ENCODE measurements at places on chromosomes 7 and 10.
A peak's percentile ranks its signal among the peaks of the same experiment; 100 is the strongest.

DNA sequence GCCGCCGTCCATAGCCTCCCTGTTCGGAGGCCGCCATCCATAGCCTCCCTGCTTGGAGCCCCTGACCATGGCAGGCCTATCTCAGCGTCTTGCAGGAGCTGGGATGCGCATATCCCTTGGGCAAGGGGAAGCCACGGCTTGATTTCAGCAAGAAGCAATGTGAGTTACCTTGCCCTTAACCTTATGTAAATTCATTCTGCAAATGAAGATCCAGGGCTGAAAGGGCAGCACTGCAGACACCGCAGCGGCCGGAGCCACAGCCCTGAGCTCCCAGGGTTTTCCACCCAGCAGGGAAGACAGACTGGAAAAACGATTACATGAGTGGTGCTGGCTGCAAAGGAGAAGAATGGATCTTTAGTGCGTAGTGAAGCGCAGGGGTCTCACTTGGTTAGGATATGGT is 95.8 kb downstream of the SEC61G start:
- no peak for DNase-seq

- DNase-seq, result no peak
Measured at GRCh38 chr10:3393958-3394357, 221.4 kb upstream of the PITRM1 start.

DNA sequence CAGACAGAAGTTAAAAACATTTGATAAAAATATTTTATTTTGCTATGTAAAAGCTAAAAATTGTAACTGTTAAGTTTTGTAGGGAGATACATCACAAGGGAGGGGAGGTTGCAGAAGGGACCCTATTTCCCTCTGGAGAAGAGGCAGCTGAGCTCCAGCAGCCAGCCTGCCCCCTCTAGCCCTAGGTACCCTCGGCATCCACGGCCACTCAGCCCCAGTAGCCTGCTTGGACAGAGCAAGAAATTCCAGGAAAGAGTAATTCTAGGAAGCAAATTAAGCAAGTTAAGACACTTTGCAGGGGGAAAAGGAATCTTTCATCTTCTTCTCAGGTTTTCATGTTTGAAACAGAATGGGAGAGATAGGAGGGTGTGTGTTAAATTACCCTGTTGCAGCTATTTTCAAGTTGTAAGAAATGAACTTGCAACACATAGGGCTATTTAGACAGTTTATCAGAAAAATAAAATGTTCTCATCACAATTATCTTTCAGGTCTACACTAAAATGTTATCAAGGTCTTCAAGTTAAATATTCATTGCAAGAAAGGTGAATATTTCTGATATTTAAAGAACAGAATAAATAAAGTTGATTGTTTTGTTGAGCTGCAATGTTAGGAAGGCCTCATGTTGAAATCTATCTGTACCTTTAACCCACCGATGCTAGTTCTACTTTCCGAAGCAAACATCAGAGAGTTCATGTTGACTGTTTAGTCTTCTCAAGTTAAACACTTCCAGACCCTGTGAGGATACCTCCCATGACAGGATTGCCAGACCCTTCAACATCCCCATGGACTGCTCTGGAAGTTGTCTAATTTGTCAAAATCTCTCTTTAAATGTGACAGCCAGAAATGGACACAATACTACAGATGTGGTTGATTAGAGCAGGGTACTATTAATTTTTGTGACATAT is 5.5 kb downstream of the SGCE start:
- DNase-seq, result no peak

DNA sequence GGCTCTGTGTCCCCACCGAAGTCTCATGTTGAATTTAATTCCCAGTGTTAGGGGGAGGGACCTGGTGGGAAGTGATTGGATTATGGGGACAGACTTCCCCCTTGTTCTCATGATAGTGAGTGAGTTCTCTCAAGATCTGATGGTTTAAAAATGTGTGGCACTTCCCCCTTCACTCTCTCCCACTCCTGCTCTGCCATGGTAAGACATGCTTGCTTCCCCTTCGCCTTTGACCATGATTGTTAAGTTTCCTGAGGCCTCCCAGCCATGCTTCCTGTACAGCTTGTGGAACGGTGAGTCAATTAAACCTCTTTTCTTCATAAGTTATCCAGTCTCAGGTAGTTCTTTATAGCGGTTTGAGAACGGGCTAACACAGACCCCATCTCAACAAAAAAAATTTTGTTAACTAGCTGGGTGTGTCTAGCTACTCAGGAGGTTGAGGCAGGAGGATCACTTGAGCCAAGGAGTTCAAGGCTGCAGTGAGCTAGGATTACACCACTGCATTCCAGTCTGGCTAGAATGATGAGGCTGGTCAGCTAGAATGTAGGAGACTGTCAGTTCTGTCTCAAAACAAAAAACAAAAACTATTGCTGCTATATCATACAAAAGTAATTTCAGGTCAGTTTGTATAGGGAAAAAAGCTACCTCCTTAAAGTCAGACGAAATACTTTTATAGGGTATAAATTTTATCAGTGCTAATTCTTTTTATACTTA is 57.7 kb downstream of the ATAD1 start:
- no peak for DNase-seq

GRCh38 chr10:89262086-89263051 is 10.8 kb upstream of the LIPA start:
- no peak for DNase-seq

DNA sequence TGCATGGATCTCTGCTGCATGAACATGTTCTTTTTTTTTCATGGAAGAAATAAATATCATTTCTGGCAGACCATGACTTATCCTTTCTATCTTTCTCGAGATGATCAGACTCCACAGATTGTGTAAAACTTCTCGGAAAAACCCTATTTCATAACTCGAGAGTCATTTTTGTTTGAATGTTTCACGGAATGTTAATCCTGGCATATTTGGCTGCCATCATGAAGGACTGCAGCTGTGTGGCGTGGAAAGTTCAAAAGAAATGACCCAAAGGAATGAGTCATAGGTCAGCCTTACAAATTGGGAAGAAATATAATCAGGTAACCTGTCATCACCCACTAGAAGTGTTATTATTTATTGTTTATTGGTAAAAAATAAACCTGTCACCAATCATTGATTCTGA is 566.8 kb downstream of the SDK1 start:
- no peak for DNase-seq

DNA sequence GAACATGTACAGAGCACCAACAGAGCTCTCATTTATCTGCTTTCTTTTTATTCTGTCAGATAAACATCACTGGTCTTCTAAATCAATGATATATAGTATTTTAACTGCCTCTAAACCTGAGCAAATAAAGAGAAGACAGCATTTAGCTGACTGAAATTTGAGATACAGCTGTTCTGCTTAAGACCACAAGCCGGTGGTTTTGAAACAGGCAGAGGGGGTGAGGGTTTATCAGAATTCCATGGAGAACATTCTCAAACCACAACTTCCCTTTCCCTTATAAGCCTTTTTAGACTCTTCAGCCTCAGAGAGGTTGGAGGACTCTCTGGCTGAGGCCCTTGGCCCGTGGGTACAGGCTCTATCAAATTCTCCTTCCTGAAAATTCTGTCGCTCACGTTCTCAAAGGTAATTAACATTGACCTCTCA is 87.4 kb upstream of the RSU1 start:
- no peak for DNase-seq

GRCh38 chr10:102065561-102066398 is 631 bp downstream of the HPS6 start:
- peak; percentile 14 for DNase-seq

- DNase-seq, result no peak
Measured at GRCh38 chr10:119940487-119940886, 48.0 kb downstream of the SEC23IP start.

DNA sequence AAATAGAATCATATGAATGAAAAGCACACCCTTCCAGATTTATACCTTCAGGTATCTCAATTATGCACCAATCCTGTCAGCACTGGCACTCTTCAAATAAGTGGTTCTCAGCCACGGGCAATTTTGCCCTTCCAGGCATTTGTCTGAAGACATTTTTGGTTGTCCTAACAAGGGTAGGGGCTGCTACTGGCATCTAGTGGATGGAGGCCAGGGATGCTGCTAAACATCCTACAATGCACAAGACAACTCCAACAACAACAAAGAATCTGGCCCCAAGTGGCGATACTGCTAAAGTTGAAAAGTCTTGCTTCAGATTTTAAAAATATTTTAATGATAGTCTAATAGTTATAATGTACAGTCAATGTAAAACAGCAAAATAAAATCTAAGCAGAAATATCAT is 16.1 kb downstream of the CCDC186 start:
- DNase-seq, result no peak

DNA sequence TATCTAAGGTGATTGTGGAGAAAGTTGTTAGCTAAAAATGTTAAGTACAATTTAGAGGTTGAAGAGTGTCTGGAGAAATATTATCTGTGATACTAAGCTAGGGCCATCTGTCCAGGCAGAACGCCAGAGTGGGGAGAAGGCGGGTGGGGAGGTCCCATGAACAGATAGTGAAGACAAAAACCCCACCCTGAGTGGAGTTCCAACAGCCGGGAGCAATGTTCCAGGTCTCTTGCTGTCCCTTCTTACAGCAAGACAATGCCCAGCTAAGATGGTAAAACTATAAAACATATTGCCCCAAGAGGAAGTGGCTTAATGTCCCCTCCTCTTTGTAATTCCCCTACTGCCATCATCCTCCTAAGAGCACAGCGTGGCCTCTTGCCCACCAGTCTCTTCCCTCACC is 10.4 kb upstream of the IL15RA start:
- no peak for DNase-seq

DNA sequence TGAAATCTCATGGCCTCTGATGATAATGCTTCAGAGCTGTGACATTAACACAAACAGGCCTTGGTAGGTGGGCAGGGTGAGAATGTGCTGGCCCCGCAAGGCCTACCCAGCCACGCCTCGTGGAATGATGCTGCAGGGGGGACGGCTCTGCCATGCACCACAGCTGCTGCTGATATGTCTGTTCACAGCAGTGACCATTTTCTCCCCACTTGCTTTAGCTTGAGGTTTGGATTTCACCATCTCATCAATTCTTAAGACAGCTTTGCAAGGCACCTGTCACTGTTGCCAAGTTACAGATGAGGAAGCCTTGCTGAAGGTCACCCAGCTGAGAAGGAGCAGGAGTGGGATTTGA is 128.3 kb downstream of the PTPN20 start:
- no peak for DNase-seq

DNA sequence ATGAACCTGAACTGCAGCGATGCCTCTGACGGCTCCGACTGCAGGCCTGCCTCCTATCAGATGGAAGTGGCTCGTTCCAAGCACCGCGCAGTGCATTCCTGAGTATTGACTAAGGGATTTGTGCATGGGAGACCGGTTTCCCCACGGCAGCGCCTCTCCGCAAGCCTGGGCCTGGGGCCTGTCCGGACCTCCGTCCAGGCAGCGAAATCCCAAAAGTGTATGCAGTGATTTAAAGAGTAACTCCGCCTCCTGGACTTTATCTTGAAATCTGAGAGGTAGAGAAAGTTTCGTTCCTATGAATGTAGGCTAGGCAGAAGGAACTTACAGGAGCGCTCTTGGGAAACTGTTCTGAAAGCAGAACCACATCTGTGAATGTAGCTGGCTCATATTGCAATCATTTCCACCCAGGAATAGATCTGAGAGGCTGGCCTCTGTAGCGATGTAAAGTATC is 106.2 kb upstream of the CELF2 start:
- DNase-seq, result no peak

GRCh38 chr7:128783143-128783861 is 7.7 kb upstream of the OPN1SW start:
- no peak for DNase-seq

DNA sequence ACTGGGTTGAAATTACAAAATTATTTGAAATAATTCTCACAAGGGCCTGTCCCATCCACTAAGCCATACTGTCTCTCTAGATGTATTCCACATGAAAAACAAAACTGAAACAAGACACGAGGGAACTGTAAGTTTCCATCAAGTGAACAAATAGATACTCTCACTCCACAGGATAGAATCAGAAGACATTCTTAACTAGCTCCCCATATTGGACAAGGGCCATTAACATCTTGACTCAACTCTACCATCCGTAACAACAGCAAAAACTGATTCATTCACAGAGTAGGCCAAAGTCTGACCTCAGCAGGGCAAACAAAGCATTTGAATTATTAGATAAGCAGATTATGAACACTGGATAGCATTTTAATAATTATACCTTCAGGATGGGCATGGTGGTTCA is 29.1 kb downstream of the UBE2H start:
- no peak for DNase-seq

DNA sequence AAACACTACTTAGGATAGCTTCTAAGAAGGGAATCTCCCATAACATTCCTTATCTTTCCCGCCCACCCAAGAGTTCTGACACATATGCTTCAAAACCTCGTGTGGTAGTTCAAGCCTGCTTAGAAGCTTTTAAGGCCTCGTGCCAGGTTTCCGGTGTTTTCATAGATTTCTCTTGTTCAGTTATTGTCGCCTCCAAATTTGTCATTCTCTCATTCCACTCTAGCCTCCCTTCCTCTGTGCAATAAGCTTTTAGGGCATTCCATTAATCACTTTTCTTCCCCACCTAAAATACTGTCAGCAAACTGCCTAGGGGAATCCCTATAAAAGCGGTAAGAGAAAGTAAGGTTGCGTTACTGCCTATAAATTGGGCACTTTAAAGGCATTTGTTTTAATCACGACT is 718 bp upstream of the BPGM start:
- no peak for DNase-seq

DNA sequence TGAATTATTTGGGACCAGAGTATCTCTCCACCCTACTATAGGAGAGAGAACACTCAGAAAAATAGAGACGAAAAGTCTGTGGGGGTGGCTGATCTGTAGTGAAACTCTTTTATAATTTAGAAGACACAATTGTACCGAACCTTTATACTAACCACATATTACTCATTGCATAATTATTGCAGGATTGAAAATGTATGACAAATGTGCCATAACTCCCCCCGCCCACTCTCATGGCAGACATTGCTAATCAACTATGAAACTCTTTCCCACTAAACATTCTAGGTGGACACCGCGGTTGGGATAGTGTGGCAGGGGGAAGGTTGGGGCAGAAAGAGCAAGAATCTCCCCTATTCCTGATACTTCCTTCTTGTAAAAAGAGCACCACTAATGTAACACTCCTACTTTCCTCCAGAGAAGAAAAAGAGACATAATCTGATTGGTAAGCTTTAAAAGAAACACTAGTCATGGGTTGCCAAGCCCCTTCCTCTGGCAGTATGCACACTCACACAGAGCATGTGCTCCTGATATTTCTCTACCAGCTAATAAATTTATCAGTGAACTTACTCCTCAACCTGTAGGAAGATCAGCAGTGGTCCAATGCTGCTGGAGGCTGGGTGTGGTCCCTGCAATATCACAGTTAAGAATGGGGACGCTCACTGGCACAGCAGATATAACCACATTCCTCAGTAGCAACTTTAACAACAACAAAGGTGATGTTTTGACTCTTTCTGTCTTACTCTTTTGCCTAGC is 18.7 kb upstream of the ARID5B start:
- peak; percentile 65 for DNase-seq

- DNase-seq, result no peak
Measured at GRCh38 chr7:76069238-76069638, 21.3 kb downstream of the MDH2 start.
